ENCODE measurements at places on chromosomes 4 and X. TPM values are rescaled to one million over a fixed set of nuclear protein-coding genes. Genes with fewer than 3 reads are reported as not detected.
A peak's percentile ranks its signal among the peaks of the same experiment; 100 is the strongest.

KLF8 gene
- total RNA-seq = 23.6 TPM

AREG gene
- 22.4 TPM for total RNA-seq

FRG2 gene
- total RNA-seq = not detected

SPANXN4 gene
- total RNA-seq = not detected

DNA sequence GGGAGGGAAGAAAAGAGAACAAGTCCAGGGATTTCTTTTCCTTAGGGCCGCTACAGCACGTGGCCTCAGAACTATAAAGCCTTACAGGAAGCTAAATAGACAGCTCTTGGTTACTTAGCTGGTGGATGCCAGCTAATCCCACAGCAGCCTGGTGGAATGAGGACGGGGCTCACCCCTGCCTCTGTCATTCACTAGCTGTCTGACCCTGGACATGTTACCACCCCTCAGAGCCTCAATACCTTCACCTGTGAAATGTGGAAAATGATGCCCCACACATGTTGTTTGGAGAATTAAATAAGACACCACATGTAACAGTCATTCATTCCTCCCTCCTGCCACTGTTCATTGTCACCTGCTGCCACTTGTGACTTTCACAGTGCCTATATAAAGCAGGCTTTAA is 15.7 kb downstream of the CCKAR start:
- no peak overlapping the region for H3K4me3 ChIP-seq
- H3K4me1 ChIP-seq = no peaks in the 10 kb centered on the region
- H3K27me3 ChIP-seq = no peaks in the 10 kb centered on the region
- no peak overlapping the region for H3K27ac ChIP-seq
- no peaks in the 10 kb centered on the region for H3K36me3 ChIP-seq

- peaks cover 6% of the 10 kb centered on the region for H3K36me3 ChIP-seq
- no peak overlapping the region for H3K4me3 ChIP-seq
- DNase-seq = no peak
- no peaks in the 10 kb centered on the region for H3K27me3 ChIP-seq
Measured at GRCh38 chr4:76767983-76768382, 130.0 kb downstream of the SOWAHB start.

GRCh38 chr4:158169931-158170690 is 2.7 kb downstream of the GASK1B start:
- peaks cover 10% of the 10 kb centered on the region for H3K4me1 ChIP-seq
- H3K27me3 ChIP-seq = no peaks in the 10 kb centered on the region
- no peaks in the 10 kb centered on the region for H3K36me3 ChIP-seq
- H3K27ac ChIP-seq = peak overlapping the region; percentile 51
- no peak for DNase-seq

DNA sequence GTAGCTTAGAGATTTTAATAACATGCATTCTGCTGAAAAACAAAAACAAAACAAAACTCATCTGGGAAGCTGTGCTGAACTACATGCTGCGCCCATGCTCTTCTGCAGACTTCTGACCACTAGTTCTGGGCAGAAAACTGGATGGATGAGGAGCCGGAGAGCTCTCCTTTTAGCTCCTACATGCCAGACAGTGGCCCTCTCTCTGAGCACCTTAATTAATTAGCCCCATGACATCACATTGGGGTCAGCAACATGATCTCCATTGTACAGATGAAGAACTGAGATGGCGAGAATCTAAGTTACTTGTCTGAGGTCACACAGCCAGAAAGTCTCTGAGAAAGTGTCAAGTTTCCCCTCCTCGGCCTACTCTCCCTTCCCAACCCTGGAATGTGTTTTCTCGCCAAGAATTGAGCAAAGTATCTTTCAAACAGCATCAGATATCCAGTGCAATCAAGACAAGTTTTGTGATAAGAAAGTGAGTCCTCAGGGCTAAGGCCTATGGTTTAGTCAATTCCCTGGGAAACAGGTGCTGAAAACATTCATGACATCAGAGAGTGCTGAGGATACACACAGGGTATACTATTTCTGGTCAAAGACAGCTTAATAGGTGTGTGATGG is 21.6 kb downstream of the SCD5 start:
- DNase-seq = no peak
- no peaks in the 10 kb centered on the region for H3K36me3 ChIP-seq
- no peak overlapping the region for H3K27ac ChIP-seq
- H3K27me3 ChIP-seq = no peaks in the 10 kb centered on the region
- no peak overlapping the region for H3K4me3 ChIP-seq

DNA sequence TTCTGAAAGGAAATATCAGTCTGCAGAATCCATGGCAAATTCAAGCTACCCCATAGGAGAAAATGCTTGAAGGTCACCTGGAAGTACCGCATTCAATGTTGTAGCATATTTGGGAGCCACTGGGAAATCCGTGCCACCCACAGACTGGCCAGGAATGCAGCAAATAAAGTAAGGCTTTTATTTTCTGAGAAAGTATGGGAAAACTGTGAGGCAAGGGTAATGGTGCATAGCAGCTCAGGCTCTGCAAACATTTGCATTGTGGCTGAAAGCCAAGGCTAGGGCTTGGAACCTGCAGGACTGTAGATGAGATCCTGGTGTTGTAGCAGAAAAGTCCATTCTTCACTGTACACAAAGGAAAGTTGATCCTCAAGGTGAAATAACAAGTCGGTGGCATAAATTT is 450.9 kb upstream of the NR3C2 start:
- no peaks in the 10 kb centered on the region for H3K36me3 ChIP-seq
- no peak for DNase-seq
- H3K27me3 ChIP-seq = no peaks in the 10 kb centered on the region

DNA sequence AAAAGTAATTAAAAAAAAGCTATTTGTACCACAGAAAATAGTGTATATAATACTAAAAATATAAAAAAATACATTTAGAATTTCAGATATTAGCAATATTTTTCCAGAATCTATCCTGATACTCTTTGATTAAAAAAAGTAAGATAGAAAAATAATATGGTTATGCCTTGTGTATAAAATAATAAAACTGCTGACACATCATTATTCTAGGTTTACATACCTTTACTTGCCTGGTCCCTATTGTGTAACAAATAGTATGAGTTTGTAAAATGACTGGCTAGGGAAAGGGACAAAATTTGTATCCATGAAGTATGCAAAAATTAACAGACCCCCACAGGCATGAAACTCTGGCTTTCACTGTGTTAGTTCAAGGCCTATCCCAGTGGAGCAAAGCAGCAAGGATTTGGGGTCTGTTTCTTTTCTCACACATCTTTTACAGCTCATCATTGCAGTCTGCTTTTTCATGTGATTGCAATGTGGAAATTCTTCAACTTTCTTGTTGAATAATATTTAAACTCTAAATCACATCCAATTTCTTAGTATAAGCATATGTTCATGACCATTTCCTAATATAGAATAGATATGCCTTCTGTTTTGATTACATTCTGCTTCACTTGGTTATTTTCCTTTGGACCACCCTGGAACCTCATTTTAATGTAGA is 136.7 kb upstream of the PCDH18 start:
- peaks cover under 1% of the 10 kb centered on the region for H3K4me1 ChIP-seq
- no peak for DNase-seq
- H3K36me3 ChIP-seq = no peaks in the 10 kb centered on the region
- no peaks in the 10 kb centered on the region for H3K27me3 ChIP-seq

DNA sequence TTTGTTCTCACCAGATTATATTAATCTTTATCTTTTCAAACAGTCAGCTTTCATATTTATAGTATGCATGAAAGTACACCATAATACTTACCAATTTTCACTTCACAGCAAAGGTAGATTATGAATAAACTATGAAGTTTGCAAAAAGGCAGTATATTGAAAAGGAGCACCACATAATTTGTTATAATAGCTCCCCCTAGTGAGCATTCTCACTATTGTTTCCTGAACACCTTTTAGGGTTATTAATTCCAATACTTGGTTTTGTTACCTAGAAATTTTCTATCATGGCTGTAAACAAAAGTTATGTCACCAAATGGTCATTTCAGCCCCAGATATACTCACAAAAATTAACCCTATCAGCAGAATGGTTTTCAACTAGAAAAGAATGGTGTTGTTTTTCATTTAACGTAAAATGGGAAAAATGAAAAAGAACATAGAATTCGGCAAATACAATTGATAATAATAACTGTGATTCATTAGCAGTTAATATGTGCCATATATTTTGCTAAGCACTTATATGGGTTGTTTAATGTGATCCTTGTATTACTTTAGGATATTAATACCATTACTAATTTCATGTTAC is 30.2 kb upstream of the NKX6-1 start:
- H3K36me3 ChIP-seq = no peaks in the 10 kb centered on the region
- no peaks in the 10 kb centered on the region for H3K4me1 ChIP-seq
- H3K27ac ChIP-seq = no peak overlapping the region
- no peaks in the 10 kb centered on the region for H3K27me3 ChIP-seq
- no peak for DNase-seq

DNA sequence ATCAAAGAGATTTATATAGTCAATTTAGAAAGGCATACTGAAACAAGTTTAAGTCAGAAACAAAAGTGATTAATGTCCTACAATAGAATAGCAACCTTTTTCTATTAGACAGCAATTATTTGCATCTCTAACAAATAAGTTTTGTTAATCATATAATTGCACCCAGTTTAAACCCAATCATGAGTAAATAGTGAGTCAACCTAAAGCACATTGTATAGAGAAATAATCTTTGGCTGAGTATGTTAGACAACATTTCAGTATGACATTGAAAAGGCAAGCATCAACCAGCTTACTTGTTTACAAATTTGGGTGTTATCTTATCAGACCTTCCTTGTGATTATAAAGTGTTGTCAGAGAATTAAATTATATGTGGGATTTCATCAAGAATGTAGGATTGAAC is 209.5 kb downstream of the IL15 start:
- no peak for DNase-seq
- H3K36me3 ChIP-seq = no peaks in the 10 kb centered on the region
- H3K4me1 ChIP-seq = no peaks in the 10 kb centered on the region
- H3K27me3 ChIP-seq = no peaks in the 10 kb centered on the region
- no peak overlapping the region for H3K27ac ChIP-seq
- no peak overlapping the region for H3K4me3 ChIP-seq

DNA sequence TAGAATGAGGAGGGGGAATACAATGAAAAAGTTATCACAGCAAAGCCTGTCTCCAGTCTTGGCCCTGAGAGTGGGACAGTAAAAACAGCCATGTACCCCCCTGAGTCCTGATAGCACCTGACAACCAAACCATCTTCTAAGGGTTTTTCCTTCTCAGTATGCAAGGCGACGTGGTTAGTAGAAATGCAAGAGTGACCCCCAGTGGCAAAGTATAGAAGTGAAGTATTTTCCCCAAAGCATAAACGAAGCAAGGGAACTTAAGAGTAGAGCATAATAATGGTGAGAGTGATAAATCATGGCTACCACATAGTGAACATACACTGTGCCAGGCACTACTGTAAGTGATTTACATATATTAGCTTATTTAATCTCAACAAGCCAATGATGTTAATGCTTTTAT is 52.8 kb downstream of the FAM47C start:
- no peak for DNase-seq
- no peak overlapping the region for H3K4me3 ChIP-seq
- no peaks in the 10 kb centered on the region for H3K4me1 ChIP-seq
- no peaks in the 10 kb centered on the region for H3K27me3 ChIP-seq

Data from aorta (tissue), 5 donors.